ENCODE measurements at places on chromosomes 1 and 21.
A peak's percentile ranks its signal among the peaks of the same experiment; 100 is the strongest.

DNA sequence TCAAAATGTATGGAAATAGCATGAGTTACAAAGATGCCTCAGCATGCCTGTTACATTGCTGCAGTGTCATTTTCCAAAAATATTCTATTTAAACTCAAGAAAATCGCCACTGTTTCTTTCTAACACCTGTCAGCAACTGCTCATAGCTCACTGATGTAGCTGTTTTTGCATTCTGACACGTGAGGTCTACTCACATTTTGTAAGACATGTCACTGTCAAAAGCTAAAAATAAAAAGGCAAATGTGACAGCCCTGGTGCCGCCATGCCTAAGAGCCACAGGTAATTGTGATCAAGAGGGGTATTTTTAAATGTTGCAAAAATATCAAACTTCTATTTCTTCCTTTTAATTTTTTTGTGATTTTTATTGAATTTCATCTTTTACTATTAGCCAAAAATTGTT, 556.2 kb upstream of the TMPRSS15 start:
- no peak overlapping the region for H3K27ac ChIP-seq
- H3K27me3 ChIP-seq: no peaks in the 10 kb centered on the region
- DNase-seq: no peak
- H3K36me3 ChIP-seq: no peaks in the 10 kb centered on the region
- H3K4me3 ChIP-seq: no peak overlapping the region

DNA sequence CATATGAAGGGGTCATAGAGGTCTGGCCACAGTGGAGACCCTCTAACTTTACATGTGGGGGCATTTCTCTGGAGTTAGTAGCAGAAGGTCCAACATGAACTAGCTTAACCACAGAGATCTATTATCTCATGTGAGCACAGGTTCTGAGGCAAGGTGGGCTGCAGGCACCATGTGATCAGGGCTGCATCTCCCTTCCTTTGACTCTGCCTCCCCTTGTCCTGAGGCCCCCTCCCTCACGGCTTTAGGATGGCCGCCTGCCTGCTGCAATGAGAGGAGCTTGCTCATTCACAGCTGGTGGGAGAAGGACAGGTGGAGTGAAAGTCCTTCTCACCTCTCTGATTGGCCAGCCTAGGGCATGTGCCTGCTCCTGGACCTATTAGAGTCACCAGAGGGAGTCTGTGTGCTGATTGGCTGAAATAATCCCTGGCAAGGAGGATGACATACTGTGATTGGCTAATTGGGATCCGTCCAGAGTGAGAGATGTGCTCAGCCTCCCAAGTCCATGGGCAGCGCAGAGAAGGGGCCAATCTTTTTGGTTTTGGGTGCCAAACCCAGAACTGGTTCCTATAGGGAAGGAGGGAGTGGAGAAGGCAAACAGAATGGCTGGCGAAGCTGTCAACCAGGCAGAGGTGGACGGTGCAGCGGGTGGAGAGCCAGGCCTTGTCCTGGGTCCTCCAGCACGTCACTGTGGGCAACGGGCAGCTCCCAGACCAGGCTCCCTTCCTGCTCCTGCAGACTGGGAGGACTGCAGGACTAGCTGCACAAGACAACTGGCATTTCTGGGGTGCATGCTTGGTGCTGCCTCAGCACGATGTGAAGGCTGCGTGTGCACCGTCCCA, 39.4 kb upstream of the C1orf174 start:
- no peaks in the 10 kb centered on the region for H3K36me3 ChIP-seq
- H3K27me3 ChIP-seq: no peaks in the 10 kb centered on the region
- no peak overlapping the region for H3K27ac ChIP-seq

GRCh38 chr1:114353262-114353661, 157.7 kb downstream of the TRIM33 start:
- H3K27ac ChIP-seq: no peak overlapping the region
- H3K4me1 ChIP-seq: no peaks in the 10 kb centered on the region
- H3K4me3 ChIP-seq: no peak overlapping the region
- H3K36me3 ChIP-seq: no peaks in the 10 kb centered on the region
- DNase-seq: peak; percentile 19

- H3K27ac ChIP-seq: no peak overlapping the region
- no peaks in the 10 kb centered on the region for H3K36me3 ChIP-seq
- DNase-seq: no peak
- H3K27me3 ChIP-seq: no peaks in the 10 kb centered on the region
- H3K4me1 ChIP-seq: peaks cover 9% of the 10 kb centered on the region
These were observed 4.2 kb downstream of the FMO1 start for GRCh38 chr1:171252482-171252881.

- H3K4me3 ChIP-seq: no peak overlapping the region
- H3K27me3 ChIP-seq: no peaks in the 10 kb centered on the region
- no peak overlapping the region for H3K27ac ChIP-seq
- no peaks in the 10 kb centered on the region for H3K36me3 ChIP-seq
These were observed 18.8 kb upstream of the ZNF281 start for GRCh38 chr1:200428482-200429205.

DNA sequence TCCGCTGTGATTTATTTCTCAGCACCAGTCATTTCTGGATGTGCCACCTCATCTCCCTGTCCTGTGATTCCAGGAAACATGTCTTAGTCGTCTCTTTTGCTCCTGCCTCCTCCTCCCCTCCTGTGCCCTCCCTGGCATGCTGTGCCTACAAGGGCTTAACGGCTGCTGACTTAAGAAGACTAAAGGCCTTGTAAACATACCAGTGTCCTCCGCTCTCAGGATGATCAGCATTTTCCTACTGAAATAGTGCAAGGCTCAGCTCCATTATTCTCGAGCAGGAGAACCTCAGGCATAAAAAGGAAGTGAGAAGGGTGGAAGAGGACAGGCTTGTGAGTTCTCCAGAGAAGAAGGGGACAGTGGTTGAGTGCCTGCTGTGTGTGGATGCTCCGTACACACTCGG, 61.6 kb upstream of the RUNX3 start:
- H3K27me3 ChIP-seq: no peaks in the 10 kb centered on the region
- no peak for DNase-seq
- H3K36me3 ChIP-seq: no peaks in the 10 kb centered on the region
- no peaks in the 10 kb centered on the region for H3K4me1 ChIP-seq
- H3K27ac ChIP-seq: no peak overlapping the region
- H3K4me3 ChIP-seq: no peak overlapping the region

DNA sequence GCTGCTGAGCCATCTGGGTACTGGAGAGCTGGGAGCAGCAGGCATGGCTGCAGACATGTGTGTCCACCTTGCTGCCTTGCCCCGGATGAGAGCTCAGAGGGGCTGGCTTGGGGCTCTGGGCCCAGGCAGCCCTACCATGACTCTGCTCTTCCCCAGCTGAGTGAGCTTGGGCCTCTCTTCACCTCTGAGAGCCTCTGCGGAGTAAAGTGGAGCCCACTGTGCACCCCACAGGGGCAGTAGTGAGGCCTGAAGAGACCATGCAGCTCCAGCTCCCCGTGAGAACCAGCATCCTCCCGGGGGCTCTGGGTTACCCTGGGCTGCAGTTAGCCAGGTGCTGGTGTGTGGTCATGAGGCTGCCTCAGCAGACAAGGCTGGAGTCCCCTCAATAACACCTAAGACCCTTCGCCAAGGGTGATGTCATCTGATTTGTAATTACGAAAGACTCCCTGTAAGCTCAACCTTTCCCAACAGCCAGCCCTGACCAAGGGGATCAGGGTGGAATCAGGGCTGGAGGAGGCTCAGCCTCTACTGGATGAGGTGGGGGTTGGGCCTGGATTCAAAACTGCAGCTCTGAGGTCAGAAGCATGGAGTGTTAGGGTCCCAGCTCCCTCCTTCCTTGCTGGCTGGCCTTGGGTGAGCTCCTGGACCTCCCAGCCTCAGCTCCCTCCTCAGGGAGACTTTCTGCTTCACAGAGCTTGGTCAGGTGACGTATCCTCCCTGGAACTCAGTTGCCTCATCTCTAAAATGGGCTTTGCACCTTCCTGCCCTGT, 308.0 kb downstream of the MATN1 start:
- H3K27me3 ChIP-seq: no peaks in the 10 kb centered on the region
- no peak overlapping the region for H3K27ac ChIP-seq
- no peak for DNase-seq
- no peaks in the 10 kb centered on the region for H3K4me1 ChIP-seq
- H3K36me3 ChIP-seq: no peaks in the 10 kb centered on the region

- H3K4me1 ChIP-seq: no peaks in the 10 kb centered on the region
- DNase-seq: no peak
- no peak overlapping the region for H3K4me3 ChIP-seq
- H3K27me3 ChIP-seq: no peaks in the 10 kb centered on the region
- H3K27ac ChIP-seq: no peak overlapping the region
These were observed 154.3 kb upstream of the USP24 start for GRCh38 chr1:55369474-55369873.

DNA sequence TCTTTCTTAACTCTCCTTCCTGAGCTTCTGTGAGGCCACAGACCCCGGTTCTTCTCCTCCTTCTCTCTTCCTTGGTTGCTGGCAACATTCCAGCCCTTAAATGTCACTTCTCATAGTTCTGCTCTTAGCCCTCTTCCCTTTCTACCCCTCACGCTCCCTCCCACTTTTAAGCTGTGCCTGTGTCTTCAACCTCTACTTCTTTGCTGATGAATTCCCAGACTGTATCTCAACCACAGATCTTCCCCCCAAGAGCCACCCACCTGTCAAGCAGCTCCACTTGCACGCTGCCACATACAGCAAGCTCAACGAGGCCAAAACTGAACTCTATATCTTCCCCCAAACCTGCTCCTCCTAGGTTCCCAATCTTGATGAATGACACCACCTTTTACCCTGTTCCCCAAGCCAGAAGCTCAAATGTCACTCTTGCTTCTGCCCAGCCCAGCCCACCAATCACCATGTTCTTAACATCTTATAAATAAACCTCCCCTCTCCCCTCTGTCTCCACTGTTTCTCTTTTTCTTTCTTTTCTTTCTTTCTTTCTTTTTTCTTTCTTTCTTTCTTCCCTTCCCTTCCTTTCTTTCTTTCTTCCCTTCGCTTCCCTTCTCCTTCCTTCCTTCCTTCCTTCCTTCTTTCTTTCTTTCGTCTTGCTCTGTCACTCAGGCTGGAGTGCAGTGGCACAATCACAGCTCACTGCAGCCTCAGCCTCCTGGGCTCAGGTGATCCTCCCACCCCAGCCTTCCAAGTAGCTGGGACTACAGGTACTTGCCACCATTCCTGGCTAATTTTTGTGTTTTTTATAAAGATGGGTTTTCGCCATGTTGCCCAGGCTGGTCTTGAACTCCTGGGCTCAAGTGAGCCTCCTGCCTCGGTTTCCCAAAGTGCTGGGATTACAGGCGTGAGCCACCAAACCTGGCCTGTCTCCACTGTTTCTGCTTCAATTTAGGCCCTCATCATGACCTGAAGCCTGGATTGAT, 19.8 kb upstream of the PTP4A2 start:
- no peaks in the 10 kb centered on the region for H3K27me3 ChIP-seq
- no peak overlapping the region for H3K4me3 ChIP-seq
- DNase-seq: no peak
- no peak overlapping the region for H3K27ac ChIP-seq
- no peaks in the 10 kb centered on the region for H3K4me1 ChIP-seq

DNA sequence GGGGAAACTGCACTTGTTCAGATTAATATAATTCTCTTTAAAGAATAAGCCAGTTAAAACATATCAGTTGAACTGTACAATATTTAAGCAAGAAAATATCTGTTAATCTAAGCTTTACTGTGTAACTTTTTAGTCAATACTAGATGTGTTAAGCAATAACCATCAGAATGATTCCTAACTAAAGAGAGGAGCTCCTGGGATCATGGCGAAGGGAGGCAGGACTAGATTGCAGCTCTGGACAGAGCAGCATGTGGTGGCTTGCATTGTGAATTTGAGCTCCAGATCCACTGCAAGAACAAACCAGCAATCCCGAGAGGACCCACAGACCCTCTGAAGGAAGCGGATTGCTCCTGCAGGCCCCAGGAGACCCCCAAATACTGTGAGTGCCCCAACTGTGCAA, 21.9 kb downstream of the LYST start:
- no peaks in the 10 kb centered on the region for H3K4me1 ChIP-seq
- no peaks in the 10 kb centered on the region for H3K27me3 ChIP-seq
- H3K36me3 ChIP-seq: no peaks in the 10 kb centered on the region
- H3K4me3 ChIP-seq: no peak overlapping the region
- no peak for DNase-seq

All from pancreas (tissue), 10 donors.